ENCODE measurements at places on chromosomes 3 and 15. TPM values are rescaled to one million over a fixed set of nuclear protein-coding genes. Genes with fewer than 3 reads are reported as not detected.

DNA sequence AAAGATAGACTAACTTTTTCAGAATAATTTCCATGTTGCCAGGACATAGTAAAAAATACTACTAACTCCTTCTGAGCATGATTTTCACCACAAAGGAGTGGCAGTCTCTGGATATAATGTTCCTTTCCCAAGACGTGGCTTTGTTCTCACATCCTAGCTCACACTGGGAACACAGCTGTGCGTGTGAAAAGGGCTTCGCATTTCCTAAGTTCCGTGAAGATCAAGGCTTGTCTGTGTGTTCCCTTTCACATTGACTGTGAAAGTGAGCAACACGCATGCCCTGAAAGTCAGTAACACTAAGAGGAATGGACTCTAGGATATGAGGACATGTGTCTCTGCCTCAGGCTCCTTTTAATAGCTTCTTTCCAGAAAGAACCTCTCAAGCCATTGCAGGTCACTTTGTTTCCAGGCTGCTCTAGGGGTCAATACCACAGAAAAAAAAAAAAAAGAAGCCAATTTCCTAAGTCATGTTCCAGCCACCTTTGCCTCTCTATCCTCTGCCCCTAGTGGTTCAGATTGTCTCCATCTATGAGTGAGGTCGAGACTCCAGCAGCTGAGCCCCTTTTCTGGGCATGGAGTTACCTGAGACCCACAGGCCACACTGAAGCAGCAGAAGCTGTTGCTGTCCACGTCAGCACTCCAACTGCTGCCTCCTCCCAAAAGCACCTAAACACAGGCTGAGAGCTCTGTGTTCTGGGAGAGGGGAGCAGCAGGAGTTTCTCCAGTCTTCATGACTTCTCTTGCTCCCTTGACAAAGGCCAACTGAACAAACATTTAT lies 355.9 kb downstream of the RSL24D1 start:
- DNase-seq = no peak

The LRRC31 gene
- not detected for total RNA-seq

GRCh38 chr15:57580866-57581265 lies 10.8 kb upstream of the MYZAP start:
- DNase-seq = no peak

DNA sequence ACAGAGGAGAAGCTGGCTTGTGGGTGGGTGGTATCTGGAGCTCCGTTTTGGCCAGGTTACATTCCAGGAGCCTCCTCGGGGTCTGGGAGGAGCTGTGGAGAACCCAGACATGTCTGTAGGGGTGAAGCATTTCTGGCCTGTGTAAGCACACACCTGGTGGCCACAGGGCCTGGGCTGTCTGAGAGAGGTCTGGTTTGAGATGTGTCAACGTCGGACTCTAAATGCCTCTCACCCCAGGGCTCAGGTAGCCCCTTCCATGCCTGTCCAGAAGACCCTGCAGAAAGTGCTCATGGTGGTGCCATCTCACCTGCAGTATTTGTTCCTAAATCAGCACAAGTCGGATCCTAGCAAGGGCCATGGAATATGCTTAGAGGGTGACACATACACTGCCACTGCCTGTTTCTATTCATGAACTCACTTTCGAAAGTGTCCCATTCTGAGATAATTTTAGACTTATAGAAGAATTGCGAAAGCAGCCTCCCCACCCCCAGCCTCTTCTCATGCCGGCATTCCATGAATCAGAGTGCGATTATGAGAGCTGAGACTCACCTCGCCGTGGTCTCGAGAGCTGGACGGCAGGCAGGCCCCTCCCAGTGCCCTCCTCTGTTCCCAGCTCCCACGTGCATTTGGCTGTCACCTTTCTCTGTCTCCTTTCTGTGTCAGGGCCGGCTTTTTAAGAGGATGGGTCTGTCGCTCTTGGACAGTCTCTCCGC lies 63.7 kb downstream of the KLF15 start:
- DNase-seq = no peak

GRCh38 chr3:30786365-30786764 lies 108.1 kb downstream of the GADL1 start:
- no peak for DNase-seq

The CHRFAM7A gene
- not detected for total RNA-seq

GRCh38 chr15:64701051-64701450 lies 74.3 kb downstream of the RBPMS2 start:
- no peak for DNase-seq

- DNase-seq = no peak
Measured at GRCh38 chr15:60392601-60392985, 5.2 kb downstream of the ANXA2 start.

- DNase-seq = no peak
Measured at GRCh38 chr3:128492671-128493569, at the start of gene GATA2. GATA2 (minus strand) TSS chr3:128493201; CDS start chr3:128487031, 6,170 bp downstream.

DNA sequence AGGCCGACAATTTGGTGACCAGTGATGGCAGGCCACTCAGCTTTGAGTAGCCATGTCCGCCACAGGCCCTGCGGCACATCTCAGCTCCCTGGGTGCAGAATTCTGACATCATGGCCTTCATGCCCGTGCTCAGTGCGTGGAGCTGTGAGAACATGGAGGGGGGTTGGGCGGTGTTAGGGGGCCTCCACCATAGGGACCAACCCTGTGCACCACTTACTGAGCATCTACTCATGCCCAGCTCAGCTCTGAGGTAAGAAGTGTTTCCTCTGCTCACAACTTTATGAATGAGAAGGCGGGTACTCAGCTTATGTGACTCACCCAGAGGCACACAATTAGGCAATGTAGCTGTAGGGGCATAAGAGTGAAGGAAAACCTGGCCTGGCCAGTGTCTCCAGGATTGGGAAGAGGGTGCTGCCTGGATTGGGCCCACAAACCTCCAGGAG lies 10.5 kb downstream of the ACOX2 start:
- no peak for DNase-seq

- no peak for DNase-seq
Measured at GRCh38 chr15:83656943-83657528, 3.1 kb downstream of the ADAMTSL3 start.

All from Karpas-422 (cell line).